ENCODE measurements at places on chromosomes 2 and 18. TPM values are rescaled to one million over a fixed set of nuclear protein-coding genes. Genes with fewer than 3 reads are reported as not detected.

INPP1 gene
- total RNA-seq, result 7.8 TPM

ZNF521 gene
- not detected for total RNA-seq

GRCh38 chr2:237488295-237488694 is 1.2 kb downstream of the MLPH start:
- H3K4me3 ChIP-seq, result no peak overlapping the region
- no peaks in the 10 kb centered on the region for H3K4me1 ChIP-seq
- H3K27me3 ChIP-seq, result peaks cover 44% of the 10 kb centered on the region
- peaks cover 4% of the 10 kb centered on the region for H3K36me3 ChIP-seq
- DNase-seq, result no peak
- no peak overlapping the region for H3K27ac ChIP-seq

GRCh38 chr2:145789636-145790035 is 1269.7 kb upstream of the ZEB2 start:
- H3K4me3 ChIP-seq, result no peak overlapping the region
- no peak for DNase-seq
- H3K27me3 ChIP-seq, result no peaks in the 10 kb centered on the region

- peaks cover 7% of the 10 kb centered on the region for H3K27me3 ChIP-seq
- no peaks in the 10 kb centered on the region for H3K4me1 ChIP-seq
- no peaks in the 10 kb centered on the region for H3K36me3 ChIP-seq
- no peak overlapping the region for H3K27ac ChIP-seq
- DNase-seq, result no peak
- no peak overlapping the region for H3K4me3 ChIP-seq
These were observed 854.3 kb upstream of the ACVR2A start for GRCh38 chr2:146990311-146991054.

- H3K36me3 ChIP-seq, result no peaks in the 10 kb centered on the region
- DNase-seq, result no peak
These were observed 1002.5 kb upstream of the FAM98A start for GRCh38 chr2:34601561-34601960.

DNA sequence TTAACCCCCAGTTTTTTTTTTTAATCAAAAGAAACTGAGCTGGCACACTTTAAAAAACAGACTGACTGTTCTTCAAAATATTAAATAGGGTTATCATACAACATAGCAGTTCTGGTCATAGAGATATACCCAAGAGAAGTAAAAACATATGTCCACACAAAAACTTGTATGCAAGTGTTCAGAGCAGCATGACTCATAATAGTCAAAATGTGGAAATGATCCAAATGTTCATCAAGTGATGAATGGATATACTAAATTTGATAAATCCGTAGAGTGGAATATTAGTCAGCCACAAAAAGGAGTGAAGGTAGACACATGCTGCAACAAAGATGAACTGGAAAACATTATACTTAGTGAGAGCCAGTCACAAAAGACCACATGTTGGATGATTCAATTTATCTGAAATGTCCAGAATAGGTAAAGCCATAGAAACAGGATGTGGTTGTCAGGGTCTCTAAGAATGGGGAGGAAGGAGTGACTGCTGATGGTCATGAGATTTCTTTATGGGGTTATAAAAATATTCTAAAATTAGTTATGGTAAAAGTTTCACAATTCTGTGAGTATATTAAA is 5.1 kb downstream of the SMIM21 start:
- peaks cover 7% of the 10 kb centered on the region for H3K27me3 ChIP-seq
- no peak for DNase-seq
- H3K27ac ChIP-seq, result no peak overlapping the region

DNA sequence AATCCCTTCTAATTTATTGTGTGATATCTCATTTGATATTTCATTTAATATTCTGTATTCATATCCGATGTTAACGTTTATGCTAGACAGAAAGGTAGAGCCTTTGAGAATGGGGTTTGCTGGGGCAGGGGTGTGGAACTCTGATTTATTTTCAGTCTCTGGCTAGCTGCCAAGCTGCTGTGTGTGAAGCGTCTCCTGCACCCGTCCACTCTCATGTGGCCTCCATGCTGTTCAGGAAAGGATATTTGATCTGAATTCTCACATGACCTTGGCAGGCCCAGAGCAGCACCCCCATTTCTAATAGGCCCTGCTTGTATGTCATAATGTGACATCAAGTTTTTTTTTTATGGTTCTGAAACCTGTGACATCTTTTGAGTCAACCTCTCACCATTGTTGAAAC is 1.6 kb downstream of the IL1R1 start:
- H3K27ac ChIP-seq, result no peak overlapping the region
- no peak for DNase-seq
- peaks cover 24% of the 10 kb centered on the region for H3K27me3 ChIP-seq
- peaks cover 52% of the 10 kb centered on the region for H3K4me1 ChIP-seq
- H3K36me3 ChIP-seq, result peaks cover 81% of the 10 kb centered on the region
- peak overlapping the region; percentile 80 for H3K4me3 ChIP-seq

- H3K36me3 ChIP-seq, result peaks cover 55% of the 10 kb centered on the region
- peaks cover 59% of the 10 kb centered on the region for H3K4me1 ChIP-seq
- peak overlapping the region; percentile 100 for H3K4me3 ChIP-seq
- DNase-seq, result no peak
- no peaks in the 10 kb centered on the region for H3K27me3 ChIP-seq
These were observed 17.2 kb upstream of the STPG4 start for GRCh38 chr2:47172156-47172921.

DNA sequence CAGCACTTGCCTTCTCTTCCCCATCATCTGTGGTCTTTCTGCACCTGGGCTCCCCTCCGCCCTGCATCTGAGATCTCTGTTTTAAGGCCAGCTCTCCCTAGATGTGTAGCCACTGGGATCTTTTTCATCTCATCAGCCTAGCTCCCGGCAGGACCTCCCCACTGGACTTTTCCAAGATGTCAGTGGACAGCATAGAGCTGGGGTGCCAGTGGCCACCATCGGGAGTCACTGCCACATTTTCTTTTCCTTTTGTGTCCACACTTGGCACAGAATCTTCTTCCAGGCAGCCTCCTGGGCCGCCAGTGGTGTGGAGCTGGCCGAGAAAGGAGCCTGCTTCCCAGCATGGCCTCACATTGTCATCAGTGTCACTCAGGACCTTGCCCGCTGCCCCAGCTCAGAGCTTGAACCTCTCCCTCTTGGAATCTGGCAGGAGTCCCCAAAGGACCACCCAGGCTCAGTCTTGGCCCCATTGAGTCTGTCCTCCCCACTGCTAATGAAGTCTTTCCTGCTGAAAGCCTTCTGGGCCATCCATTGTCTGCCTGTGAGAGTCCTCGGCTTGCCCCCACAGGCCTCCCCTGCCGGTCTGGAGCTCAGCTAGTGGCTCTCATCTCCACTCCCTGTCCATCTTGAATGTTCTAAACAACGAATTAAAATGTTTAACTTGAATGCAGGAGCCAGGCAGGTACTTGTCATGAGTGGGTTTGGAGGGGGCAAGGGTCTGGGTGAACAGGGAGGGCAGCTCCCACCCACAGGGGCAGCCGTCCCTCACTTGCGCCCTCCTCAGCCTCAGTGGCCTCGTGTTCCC is 324.4 kb downstream of the GBX2 start:
- no peak overlapping the region for H3K4me3 ChIP-seq
- no peaks in the 10 kb centered on the region for H3K4me1 ChIP-seq
- peaks cover 4% of the 10 kb centered on the region for H3K27me3 ChIP-seq
- no peak overlapping the region for H3K27ac ChIP-seq
- H3K36me3 ChIP-seq, result no peaks in the 10 kb centered on the region
